ENCODE measurements at places on chromosomes 5 and 9.
A peak's percentile ranks its signal among the peaks of the same experiment; 100 is the strongest.

DNA sequence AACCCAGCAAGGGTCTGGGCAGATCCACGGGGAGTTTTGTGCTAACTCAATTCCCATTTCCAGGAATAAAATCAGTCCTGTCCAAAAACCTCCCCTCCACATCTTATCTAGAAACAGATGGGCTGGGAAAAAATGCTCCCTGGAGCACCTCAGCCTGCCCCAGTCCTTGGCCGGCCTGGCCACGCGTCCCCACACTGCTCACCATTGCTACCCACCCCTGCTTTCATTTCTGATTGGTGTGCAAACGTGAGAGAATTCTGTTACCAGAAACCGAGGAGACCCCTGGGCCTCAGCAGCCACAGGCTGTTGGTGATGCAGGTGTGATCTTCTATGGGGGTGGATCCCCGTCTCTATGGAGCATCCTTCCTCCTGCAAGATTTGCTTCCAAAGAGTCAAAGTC lies 38.0 kb upstream of the OLFM1 start:
- DNase-seq, result no peak

DNA sequence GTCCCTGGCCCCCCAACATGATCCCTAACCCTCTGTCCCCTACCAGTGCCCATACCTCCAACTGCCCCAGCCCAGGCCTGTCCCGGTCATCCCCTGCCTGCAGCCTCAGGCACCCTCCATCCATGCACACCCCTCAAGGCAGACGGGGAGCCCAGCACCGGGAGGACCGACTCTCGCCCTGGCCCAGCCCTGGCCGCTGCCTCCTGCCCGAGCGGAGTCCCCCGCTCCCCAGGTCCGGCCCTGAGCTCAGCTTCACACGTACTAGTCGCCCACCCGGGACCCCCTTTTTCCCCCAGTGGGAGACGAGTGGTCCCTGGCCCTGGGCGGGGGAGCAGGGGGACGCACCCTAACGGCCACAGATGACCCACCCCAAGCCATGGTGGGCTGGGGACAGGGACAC lies 49.0 kb upstream of the UBAC1 start:
- no peak for DNase-seq

DNA sequence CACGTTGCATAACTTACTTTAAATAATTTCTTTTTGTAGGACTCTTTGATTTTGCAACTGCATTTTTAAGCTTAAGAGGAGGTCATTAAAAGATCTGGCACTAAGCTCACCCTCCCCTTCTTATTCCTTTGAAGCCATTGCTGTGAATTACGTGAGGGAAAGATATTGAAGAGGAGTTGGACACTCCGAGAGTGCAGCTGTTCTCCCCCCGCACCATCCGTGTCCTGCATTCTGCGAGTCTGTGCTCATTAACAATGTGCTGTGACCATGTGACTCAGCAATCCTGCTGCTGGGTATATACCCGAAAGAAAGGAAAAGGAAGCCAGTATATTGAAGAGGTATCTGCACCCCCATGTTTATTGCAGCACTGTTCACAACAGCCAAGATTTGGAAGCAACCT lies 40.0 kb downstream of the NXNL2 start:
- no peak for DNase-seq

DNA sequence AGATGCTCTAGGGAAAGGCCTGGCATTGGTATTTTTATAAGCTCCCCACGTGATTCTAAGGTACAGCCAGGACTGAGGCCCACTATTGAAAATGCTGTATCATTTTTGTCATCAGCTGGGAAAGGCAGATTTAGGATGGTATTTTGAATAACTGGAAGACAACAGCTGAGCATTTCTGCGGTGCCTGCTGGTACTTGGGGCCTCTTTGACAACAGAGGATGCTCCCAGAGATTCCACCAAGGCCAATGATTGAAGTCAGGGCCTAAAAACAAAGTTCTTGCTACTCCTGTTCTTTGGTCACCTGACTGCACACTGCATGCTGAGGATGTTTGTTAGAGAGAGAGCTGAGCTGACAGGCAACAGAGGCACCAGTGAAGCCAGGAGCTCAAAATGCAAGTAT lies 8.1 kb downstream of the FBLL1 start:
- no peak for DNase-seq

DNA sequence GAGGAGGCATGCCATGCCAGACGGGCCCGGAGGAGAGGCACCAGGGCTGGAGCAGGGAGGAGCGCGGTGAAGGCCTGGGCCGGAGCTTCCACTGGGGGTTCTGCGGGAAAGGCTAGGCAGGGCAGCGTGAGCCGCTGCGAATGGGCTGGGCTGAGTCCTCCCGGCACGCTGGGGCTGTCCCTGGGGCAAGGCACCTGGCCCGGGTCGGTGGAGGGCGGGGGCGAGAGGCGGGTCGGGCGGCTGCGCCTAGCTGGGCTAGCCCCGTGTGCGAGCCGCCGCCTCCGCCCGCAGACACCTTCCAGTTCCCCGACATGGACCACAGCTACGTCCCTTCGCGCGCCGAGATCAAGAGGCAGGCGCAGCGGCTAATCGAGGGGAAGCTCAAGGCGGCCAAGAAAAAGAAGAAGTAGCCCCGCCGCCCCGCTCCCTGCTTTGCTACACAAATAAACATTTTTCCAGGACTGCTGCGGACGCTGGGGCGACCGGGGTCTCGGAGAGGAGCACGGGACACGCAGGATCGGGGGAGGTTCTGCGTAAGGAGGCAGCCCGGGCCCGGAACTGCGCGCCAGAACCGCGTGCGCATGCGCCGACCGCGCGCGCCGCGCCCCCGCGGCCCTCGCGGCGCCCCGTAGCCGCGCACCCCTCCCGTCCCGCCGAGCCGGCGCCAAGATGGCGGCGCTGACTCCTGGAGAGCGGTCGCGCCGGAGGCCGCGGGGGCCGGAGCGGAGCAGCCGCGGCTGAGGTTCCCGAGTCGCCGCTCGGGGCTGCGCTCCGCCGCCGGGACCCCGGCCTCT lies at the start of gene RABL6:
RABL6 (plus strand) TSS at position 668 of the 794 bp plus-strand sequence. CDS start 249 bp downstream, outside the sequence.
- DNase-seq, result peak; percentile 18

- DNase-seq, result no peak
These were observed 34.8 kb downstream of the BOD1 start for GRCh38 chr5:173581408-173582215.

GRCh38 chr5:43947935-43948334 lies 345.0 kb downstream of the NNT start:
- DNase-seq, result no peak

- no peak for DNase-seq
These were observed 247.3 kb downstream of the CTNND2 start for GRCh38 chr5:11656916-11657315.

DNA sequence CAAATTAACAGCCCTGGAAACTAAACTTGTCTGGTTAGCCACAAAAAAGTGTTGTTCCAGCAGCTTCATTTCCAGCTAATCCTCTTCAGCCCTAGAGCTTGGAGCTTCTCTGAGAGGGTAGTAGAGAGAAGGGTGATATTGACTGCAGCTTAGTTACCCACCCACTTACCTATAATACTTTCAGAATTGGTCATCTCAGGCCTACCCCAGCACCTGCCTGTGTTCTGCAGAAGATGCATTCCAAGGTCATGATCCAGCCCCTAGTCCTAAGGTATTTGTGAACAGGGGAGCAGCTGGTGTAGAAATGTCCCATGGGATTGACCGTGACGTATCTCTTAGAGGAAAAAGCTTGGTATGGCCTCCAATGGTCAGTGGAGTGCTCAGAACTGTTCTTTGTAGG lies 289.0 kb downstream of the NR3C1 start:
- DNase-seq, result no peak

- DNase-seq, result no peak
These were observed 65.4 kb upstream of the SPOCK1 start for GRCh38 chr5:137564398-137564961.

DNA sequence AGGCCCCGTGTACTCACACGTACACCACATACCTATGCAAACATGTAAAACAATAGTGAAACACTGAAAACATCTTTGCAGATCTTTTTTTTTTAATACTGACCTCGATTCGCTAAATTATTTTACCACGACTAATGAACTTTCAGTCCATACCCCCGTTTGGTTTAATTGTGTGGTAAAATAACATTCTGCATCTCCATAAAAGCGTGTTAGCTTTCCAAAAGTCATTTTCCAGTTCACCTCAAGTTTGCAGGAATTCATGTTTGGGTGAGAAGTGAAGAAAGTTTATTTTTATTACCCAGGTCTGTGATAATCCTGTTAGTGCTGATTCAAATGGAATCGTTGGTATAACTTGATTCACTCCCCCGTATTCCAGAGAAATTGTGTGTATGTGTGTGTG lies 652 bp downstream of the ARSK start:
- no peak for DNase-seq

DNA sequence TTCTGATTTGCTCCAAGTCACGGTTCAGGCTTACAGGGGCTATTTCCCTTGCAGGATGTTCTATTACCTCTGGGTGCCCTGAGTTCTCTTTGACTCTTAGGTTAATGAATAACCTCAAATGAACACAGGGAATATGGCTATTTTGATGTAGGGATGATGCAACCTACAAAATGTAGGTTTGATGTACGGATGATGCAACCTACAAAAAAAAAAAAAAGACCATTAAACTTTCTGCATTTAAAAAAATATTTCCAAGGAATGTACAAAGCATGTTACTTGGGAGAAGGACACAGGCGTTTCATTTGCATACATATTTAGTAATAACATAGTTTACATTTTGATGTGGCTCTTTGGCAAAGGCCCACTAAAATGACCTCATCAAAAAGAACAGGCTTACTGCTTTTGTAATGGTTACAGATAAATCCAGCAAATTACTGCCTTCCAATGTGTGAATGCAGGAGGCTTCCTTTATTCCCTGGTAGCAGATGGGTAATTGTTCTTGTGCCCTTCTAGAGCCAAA lies 36.3 kb downstream of the ZNF474 start:
- DNase-seq, result no peak

DNA sequence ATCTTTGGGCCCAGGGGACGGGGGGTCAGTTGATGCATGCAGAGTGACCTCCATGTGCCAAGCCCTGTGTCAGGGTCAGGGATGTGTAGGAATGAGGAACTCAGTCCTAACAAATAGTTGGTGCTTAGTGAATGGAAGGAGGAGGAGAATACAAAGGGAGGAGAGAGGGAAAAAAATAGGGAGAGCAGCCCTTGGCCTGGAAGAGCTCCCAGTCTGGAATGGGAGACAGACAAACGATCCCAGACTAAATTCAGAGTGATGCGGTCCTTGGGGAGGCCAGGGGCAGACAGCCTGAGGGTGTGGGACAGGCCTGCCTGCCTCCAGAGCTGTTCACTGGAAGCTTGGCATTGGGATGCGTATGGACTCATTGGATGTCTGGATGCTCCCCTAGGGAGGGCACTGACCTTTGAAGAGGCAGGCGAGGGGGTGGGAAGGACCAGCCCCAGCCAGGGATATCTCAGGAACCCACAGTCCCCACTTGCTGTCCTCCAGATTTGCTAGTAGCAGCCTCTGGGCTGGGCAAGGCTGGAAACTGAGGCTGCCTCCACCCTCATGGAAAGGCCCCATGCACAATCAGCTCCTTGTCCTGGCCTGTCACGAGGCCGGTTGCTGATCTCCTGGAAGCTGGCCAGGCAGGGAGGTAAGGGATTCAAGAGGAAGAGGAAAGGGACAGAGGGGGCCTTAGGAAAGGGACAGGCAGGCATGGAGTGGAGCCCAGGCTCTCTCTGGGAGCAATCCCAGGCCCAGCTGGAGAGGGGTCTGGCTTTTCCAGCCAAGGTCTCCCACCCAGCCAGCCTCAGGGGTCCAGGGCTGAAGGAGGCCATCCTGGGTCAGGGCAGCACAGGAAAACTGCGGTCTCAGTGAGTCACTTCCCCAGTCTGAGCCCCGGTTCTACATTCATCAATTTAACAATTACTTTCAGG lies 69.0 kb upstream of the GGTA1 start:
- DNase-seq, result no peak

DNA sequence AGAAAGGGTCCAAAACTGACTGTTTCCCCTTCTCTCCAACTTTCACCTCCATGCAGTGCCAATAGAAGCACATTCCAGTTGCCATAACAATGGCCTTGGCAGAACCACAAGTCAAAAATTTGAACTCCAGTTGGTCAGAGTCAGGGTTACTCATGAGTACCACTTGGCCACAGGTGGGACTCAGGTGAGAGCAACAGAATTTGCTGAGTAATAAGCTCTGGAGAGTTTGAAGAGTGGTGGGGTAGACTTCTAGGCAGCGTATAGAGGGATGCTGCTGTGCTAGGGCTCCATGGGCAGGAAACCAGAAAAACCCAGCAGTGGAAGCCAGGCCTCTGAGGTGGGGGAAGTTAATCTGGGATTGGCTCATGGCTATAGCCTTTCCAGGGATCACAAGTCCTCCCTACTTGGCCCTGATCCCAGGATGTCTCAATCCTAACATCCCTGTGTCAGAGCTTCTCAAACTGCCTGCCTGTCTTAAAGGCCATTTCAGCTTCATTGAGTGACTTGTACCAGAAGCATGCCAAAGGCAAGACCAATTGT lies 30.2 kb downstream of the SNX18 start:
- DNase-seq, result no peak

DNA sequence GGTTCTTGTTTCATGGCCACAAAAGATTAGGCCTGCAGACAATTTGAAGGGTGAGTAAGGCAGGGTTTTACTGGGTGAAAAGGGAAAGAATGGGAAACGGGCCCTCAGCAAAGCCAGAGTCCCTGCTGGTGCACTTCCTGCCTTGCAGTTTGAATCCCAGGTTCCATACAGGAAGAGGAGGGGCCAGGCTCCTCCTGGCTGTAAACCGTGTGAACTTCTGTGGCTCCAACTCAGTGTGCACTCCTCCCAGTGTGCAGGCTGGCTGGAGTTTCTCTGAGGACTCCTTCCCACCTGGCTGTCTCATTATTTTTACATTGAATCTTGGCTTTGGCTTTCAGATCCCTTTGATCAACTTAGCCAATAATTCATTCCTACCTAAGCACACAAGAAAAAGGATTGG lies 367.1 kb upstream of the KLF4 start:
- no peak for DNase-seq

DNA sequence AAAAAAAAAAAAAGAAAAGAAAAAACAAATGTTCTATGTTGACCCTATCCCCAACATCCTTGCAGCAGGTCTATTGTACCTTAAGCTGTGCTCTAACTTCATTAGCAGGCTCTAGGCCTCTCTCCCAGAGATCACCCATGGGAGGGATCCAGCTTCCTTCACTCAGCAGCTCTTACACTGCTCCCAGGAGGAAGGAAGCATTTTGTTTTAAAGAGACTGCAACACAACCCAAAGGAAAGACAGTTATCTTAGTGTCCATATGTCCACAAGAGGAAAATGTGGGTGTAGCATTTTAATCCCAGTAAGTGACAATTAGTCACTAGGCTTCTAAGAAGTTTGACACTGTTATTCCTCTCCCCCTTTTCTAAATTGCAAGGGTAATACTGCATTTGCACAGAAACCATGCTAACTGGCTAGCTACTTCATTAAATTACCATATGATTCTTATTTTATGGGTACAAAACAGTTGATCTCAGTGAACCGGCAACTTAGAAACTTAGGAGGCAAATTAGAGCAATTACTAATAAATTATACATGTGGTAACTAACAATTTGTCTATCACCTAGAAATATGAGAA lies 58.8 kb downstream of the MARCHF3 start:
- DNase-seq, result no peak

GRCh38 chr5:41371738-41372137 lies 138.7 kb downstream of the PLCXD3 start:
- DNase-seq, result no peak

GRCh38 chr9:81680506-81680905 lies 8.8 kb downstream of the TLE1 start:
- DNase-seq, result no peak
